ENCODE measurements at places on chromosomes 11 and 22. TPM values are rescaled to one million over a fixed set of nuclear protein-coding genes. Genes with fewer than 3 reads are reported as not detected.

- peak; percentile 71 for DNase-seq
- peaks cover 7% of the 10 kb centered on the region for H3K27me3 ChIP-seq
- no peak overlapping the region for H3K27ac ChIP-seq
- no peaks in the 10 kb centered on the region for H3K4me1 ChIP-seq
- no peaks in the 10 kb centered on the region for H3K36me3 ChIP-seq
- H3K4me3 ChIP-seq = no peak overlapping the region
Observed at GRCh38 chr11:70650075-70650909, 252.0 kb downstream of the CTTN start.

- H3K27ac ChIP-seq = peak overlapping the region; percentile 96
- DNase-seq = no peak
- H3K4me3 ChIP-seq = no peak overlapping the region
- peaks cover 82% of the 10 kb centered on the region for H3K4me1 ChIP-seq
- no peaks in the 10 kb centered on the region for H3K27me3 ChIP-seq
Observed at GRCh38 chr11:96213500-96213899, 129.5 kb downstream of the MAML2 start.

DNA sequence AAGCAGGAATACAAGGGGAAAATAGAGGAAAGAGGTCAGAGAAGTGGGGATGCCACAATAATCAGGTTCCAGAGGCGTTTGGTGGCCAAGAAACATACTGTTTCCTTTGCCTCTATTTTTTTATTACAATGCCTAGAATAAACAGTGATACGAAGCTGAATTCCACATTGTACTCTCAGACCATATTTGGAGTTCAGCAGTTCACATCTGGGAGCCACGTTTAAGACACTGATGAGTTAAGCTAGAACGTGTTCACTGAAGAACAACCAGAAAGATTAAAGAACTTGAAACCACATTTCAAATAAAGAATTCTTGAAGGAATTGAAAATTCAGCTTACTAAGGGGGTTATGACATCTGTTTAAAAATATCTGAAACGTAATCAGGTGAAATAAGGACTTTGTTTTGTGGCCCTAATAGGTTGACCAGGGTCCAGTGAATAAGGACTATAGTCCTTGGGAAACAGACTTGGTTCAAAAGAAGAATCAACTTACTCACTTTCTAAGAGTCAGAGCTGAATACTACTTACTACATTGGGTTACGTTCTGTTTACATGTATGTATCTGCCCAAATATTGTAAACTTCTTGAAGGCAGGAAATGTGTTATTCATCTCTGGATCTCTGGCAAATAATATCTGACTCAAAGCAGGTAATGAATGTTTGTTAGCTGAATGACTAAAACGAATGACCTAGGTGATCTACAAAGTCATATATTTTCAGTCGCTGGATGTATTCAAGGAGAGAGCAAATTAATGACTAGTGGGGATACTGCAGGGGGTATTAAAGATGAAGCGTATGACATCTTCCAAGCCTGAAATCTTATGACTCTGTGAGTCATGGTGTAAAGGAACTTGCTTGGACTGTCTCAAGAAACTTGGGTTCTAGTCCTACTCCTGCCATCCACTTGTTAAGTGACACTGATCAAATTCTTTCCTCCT, 247.0 kb upstream of the NARS2 start:
- H3K4me3 ChIP-seq = no peak overlapping the region
- DNase-seq = no peak
- no peak overlapping the region for H3K27ac ChIP-seq

DNA sequence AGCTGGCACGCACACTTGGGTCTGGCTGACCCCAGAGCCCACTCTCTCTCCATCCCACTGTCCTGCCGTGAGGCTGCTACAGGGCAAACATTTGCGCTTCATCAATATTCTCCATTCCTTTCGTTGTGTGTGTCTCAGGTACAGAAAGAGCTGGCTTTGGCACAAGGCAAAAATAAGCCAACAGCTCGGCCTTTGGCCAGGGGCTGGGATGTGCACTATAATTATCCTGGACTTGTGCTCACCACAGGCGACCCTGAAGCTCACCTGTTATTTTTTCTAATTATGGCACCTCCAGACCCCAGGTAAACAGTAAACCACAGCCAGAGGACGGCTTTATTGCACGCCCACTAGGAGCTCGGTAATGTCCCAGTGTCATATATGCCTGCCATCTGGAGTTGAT, 10.9 kb downstream of the ZMAT5 start:
- no peak overlapping the region for H3K27ac ChIP-seq
- peaks cover 4% of the 10 kb centered on the region for H3K4me1 ChIP-seq
- no peak for DNase-seq
- H3K4me3 ChIP-seq = no peak overlapping the region
- peaks cover 1% of the 10 kb centered on the region for H3K36me3 ChIP-seq

- H3K27me3 ChIP-seq = no peaks in the 10 kb centered on the region
- no peak overlapping the region for H3K27ac ChIP-seq
Observed at GRCh38 chr11:47867823-47868222, 19.7 kb upstream of the NUP160 start.

DNA sequence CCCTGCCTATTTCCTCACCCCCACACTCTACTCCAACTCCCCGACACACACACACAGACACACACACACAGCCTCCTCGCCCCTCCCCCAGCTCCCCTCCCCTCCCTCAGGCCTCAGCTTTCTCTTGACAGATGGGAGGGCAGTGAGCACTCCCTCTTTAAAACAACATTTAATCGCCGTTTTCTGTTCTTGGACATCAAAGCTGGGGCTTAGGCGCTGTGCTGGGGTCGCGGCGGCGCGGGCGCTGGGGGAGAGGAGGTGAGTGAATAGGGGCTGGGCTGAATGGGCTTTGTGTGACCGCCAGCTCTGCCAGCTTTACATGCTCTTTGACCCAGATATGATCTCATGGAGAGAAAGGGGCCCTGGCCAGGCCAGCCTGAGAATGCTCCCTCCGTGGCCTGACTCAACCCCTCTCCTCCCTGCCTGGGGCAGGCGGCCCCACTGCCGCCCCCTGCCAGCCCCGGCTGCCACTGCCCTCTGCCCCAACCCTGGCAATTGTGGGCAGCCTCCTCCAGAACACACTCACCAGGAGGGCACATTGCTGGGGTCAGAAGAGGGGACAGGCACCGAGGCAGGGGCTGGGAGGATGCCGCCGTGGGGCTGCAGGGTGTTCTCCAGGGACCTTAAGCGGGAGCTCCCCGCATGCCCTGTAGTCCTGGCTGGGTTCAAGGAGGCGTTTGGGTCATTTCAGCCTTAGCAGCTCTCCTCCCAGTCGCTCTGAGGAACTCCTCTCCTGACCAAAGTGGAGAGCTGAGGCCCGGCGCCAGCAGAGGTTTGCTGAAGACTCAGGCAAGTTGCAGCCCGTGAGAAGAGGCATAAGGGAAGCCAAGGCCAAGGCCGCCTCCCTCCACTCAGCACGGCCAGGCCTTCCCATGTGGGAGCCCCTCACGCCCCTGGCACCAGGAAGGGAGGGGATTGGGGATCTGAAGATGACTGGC, 38.3 kb upstream of the NNMT start:
- no peaks in the 10 kb centered on the region for H3K4me1 ChIP-seq
- H3K27me3 ChIP-seq = no peaks in the 10 kb centered on the region
- no peak overlapping the region for H3K4me3 ChIP-seq
- no peaks in the 10 kb centered on the region for H3K36me3 ChIP-seq
- no peak overlapping the region for H3K27ac ChIP-seq

DNA sequence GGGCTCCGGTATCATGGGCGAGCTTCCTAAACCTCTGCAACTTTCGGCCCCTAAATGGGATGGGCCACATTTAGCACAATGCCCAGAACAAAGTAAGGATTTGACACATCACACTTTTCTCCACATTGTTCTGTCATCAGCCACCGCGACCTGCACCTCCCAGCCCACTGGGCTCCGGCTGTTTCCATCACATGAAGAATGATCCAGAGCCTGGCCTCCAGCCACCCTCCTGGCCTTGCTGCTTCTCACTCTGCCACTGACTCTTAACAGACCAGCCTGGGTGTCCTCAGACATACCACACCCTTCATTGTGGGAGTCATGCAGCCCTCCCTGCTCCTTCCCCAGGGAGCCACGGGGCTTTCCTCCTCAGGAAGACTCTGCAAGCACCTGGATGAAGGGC, 113.7 kb downstream of the IGLL1 start:
- H3K36me3 ChIP-seq = no peaks in the 10 kb centered on the region
- no peak overlapping the region for H3K4me3 ChIP-seq
- H3K27ac ChIP-seq = no peak overlapping the region
- H3K4me1 ChIP-seq = no peaks in the 10 kb centered on the region
- H3K27me3 ChIP-seq = peaks cover 7% of the 10 kb centered on the region
- no peak for DNase-seq

- no peak overlapping the region for H3K4me3 ChIP-seq
- H3K4me1 ChIP-seq = peaks cover 11% of the 10 kb centered on the region
- no peak overlapping the region for H3K27ac ChIP-seq
- DNase-seq = no peak
Observed at GRCh38 chr11:110921742-110922521, 209.7 kb upstream of the ARHGAP20 start.

DNA sequence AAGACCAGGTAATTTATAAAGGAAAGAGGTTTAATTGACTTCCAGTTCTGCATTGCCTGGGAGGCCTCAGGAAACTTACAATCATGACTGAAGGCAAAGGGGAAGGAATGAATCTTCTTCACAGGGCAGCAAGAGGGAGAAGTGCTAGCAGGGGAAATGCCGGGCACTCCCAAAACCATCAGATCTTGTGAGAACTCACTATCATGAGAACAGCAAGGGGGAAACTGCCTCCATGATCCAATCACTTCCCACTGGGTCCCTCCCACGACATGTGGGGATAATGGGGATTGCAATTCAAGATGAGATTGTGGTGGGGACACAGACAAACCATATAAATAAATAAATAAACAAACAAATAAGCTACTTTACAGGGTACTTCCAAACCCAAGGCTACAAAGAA, 28.8 kb upstream of the EXPH5 start:
- H3K27me3 ChIP-seq = peaks cover 10% of the 10 kb centered on the region
- H3K4me1 ChIP-seq = peaks cover 24% of the 10 kb centered on the region
- H3K4me3 ChIP-seq = no peak overlapping the region
- no peaks in the 10 kb centered on the region for H3K36me3 ChIP-seq
- H3K27ac ChIP-seq = no peak overlapping the region

DNA sequence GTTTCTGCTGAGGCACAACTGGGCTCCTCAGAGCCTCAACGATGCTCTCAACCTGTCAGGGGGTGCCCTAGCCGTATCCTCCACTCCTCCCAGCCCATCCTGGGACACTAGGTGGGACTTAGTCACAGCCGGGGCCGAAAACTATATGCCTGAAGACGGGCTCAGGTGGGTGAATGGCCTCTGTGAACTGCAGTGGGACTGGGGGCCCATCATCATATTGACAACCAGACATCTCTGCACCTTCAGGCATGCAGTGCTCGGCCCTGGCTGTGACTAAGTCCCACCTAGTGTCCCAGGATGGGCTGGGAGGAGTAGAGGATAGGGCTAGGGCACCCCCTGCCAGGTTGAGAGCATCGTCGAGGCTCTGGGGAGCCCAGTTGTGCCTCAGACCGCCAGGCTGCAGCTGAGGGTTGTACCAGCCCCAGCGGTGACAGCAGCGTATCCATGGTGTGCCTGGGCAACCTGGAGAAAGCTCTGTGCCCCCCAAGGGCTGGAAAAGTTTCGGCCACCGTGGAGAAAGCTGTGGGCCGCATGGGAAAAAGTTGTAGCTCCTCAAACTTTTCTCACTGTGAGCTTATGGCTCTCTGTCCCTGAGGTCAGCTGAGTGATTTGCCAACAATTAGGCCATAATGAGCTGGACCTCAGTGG, 88.9 kb downstream of the RRM1 start:
- peaks cover 2% of the 10 kb centered on the region for H3K4me1 ChIP-seq
- no peak overlapping the region for H3K27ac ChIP-seq
- H3K36me3 ChIP-seq = no peaks in the 10 kb centered on the region
- DNase-seq = no peak
- H3K4me3 ChIP-seq = no peak overlapping the region

DNA sequence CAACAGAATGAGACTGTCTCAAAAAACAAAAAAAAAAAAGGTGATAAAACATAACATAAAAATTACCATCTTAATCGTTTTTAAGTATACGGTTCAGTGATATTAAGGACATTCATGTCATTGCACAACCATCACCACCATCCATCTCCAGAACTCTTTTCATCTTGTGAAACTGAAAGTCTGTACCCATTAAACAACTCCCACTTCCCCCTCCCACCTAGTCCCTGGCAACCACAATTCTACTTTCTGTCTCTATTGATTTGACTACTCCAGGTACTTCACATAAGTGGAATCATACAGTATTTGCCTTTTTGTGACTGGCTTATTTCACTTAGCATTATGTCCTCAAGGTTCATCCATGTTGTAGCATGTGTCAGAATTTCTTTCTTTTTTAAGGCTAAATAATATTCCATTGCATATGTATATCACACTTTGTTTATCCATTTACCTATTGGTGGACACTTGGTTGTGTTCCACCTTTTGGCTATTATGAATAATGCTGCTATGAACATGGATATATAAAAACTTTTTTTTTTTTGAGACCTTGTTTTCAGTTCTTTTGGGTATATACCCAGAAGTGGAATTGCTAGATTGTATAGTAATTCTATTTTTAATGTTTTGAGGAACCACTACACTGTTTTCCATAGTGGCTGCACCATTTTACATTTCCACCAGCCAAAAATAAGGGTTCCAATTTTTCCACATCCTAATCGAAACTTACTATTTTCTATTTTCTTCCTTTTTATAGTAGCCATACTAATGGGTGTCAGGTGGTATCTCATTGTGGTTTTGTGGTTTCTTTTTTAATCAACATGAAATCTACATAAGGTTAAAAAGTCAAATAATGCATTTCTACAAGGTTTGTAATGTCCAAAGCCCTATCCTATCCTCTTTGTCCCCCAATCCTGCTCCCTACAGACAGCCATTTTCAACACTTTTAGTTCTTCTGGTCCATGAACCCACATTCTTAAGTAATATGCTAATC, 23.4 kb upstream of the PIK3C2A start:
- DNase-seq = peak; percentile 67
- no peak overlapping the region for H3K27ac ChIP-seq
- peaks cover 19% of the 10 kb centered on the region for H3K4me1 ChIP-seq
- H3K36me3 ChIP-seq = no peaks in the 10 kb centered on the region
- no peak overlapping the region for H3K4me3 ChIP-seq

GRCh38 chr11:9274499-9275258, 9.5 kb upstream of the DENND5A start:
- no peaks in the 10 kb centered on the region for H3K27me3 ChIP-seq
- peaks cover 9% of the 10 kb centered on the region for H3K4me1 ChIP-seq
- H3K36me3 ChIP-seq = peaks cover 2% of the 10 kb centered on the region
- no peak for DNase-seq
- no peak overlapping the region for H3K4me3 ChIP-seq

- peaks cover 3% of the 10 kb centered on the region for H3K4me1 ChIP-seq
- no peak for DNase-seq
- no peaks in the 10 kb centered on the region for H3K36me3 ChIP-seq
- H3K27me3 ChIP-seq = peaks cover 6% of the 10 kb centered on the region
- H3K27ac ChIP-seq = no peak overlapping the region
Observed at GRCh38 chr11:4496557-4497248, 14.3 kb downstream of the OR52K1 start.

GRCh38 chr11:124983674-124984511, 29.9 kb downstream of the CCDC15 start:
- H3K36me3 ChIP-seq = peaks cover 60% of the 10 kb centered on the region
- H3K4me3 ChIP-seq = no peak overlapping the region
- DNase-seq = no peak
- no peaks in the 10 kb centered on the region for H3K27me3 ChIP-seq

The OR52E6 gene
- not detected for total RNA-seq

The TIGD3 gene
- 0.62 TPM for total RNA-seq

The APOA4 gene
- not detected for total RNA-seq

The SLC1A2 gene
- not detected for total RNA-seq

The OR5A1 gene
- not detected for total RNA-seq

The MS4A4A gene
- not detected for total RNA-seq

The ANGPTL5 gene
- not detected for total RNA-seq

All from activated naive CD4-positive, alpha-beta T cell treated with anti-CD3 and anti-CD28 coated beads for 36 hours (primary cell).